ENCODE measurements at places on chromosomes 6 and 20. TPM values are rescaled to one million over a fixed set of nuclear protein-coding genes. Genes with fewer than 3 reads are reported as not detected.
A peak's percentile ranks its signal among the peaks of the same experiment; 100 is the strongest.

DNA sequence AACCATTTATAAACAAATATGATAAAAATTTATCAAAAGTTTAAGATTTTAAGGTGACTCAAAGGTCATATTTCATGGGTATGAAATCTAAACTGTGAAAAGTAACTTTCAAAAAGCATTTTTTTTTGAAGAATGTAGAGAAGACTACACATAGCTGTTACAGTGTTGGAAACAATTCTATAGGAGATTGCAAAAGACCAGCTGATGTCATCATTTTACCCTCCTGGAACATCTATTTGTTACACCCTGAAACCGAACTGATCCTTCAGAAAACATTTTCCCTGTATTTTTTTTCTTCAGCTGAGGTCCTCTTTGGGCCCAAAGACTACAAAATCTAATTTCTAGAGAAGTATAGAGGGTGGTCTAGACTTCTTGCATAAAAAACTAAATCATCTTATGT lies 297.5 kb upstream of the FERMT1 start:
- DNase-seq: no peak

The TNFRSF6B gene
- total RNA-seq: 12.6 TPM

- DNase-seq: peak; percentile 84
These were observed 102.6 kb downstream of the CD109 start for GRCh38 chr6:73798592-73798991.

The LKAAEAR1 gene
- total RNA-seq: not detected

The DST gene
- 77.6 TPM for total RNA-seq

DNA sequence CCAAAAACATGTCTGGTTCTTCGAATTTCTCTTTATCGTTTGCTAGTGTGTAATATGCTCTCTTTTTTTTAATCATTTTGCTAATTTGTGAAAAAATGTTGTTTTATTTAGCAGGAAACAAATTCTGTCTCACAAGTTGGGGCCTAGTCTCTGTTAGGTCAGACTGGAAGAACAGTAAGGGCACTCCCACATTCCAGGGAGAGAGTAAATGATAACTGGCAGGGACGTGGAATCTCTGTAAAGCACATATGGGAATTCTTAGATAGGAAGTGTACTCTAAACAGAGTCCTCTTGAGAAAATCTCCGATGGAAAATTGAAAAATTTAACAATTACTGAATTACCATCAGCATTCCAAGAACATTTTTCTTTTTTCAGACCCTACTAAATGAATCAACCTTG lies 16.4 kb upstream of the CCDC28A start:
- DNase-seq: no peak

DNA sequence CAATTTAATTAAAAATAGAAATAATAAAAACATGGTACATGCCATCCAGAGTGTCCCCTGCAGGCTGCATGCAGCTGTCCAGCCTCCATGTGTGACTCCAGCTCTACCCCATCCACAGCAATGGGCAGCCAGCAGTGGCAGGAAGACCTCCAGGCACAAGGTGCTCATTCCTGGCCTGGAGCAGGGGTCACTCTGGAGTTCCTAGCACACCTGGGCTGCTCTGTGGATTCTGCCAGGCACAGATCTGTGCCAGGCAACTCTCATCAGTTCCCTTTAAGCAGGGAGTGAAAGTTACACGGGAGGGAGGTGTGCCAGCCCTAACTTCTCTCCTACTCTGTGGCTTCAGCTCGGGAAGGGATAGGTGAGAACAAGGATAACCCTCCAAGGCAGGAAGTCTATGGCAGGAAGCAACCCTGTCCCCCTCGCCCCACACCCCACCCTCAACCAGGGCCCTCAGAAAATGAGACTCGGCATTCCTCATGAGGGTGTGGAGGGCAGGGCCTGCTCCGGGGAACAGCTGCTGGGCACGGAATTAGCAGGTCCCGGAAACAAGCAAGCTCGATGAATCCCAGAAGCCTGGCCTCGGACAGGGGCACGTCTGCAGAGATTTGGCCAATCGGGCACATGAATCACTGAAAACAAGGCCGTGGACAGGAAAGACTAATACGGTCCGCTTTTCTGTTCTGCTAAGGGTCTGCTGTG lies 10.0 kb downstream of the JPH2 start:
- DNase-seq: no peak

DNA sequence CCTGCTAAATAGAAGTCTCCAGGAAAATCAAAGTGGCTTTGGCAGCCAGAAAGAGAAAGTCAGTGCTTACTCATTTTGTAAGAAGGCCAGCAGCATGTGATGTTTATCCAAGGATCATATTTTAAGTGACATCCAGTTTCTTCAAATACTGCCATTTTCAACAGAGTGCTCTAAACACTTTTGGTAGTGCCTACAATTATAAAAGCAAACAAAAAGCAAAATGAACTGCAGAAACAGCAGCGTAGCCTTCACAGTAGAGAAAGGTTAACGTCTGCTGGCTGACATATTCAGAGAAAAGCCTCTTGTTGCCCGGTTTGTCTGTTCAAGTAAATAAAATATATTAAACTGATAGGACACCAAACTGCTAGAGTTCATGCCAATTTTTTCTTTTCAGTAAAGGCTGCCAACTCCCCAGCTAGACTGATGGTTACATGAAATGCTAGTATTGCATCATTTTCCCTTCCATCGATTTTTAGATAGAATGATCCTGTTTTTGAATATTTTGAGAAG lies 705.7 kb upstream of the SLC35B3 start:
- DNase-seq: peak; percentile 24

DNA sequence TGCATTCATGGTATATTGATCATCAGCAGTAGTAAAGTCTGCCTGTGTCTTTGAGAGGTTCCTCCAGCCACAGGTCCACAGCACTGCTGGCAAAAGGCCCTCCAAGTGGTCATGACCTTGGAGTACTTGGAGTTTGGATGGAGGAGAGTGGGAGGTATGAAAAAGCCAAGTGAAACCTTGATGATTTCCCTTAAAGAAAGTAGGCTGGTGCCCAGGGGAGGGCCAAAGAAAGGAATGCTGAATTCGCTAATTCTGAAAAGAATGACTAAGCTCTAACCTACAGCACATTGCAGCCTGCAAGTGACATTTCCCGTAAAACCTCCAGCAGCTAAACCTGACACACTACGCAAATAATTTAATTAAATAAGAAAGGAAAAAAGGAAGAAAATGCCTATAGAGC lies 223.4 kb upstream of the TAB2 start:
- DNase-seq: peak; percentile 37
